ENCODE measurements at places on chromosomes 3 and 15.

DNA sequence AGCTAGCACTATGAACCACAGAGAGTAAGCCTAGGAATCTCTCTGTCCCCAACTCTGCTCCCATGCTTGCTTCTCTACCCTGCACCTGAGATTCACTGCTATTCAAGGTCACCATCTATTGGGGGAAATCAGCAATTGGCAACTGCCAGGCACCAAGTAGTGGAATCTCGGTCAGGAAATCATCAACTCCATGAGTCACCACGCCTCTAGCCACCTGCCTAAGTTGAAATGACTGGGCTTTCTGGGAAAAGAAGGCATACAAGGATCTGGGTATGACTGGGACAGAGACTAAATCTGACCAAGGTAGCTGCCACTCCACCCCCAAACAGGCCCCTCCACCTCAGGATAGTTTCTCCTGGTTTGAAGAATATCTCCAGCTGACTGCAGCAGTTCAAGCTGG is 464.1 kb upstream of the CBLB start:
- DNase-seq: peak; percentile 4

DNA sequence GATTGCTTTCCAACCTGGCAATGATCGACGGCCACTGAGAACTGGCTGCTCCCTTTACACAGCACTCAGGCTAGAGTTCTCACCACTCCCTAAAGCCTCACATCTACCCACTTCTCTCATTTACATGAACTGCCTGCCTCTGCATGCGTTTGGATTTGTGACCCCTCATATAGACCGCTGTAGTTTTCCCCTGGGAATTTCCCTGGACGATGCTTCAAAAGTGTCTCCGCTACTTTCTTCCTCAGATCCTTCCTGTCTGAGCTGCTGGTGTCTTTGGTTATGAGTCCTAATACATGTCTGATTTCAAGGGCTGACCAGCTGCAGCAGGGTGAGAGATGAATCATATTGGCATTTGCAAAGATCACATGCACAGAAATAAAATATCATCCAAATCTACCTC is 116.7 kb upstream of the ETV5 start:
- DNase-seq: no peak

GRCh38 chr3:82496890-82497560 is 735.6 kb upstream of the GBE1 start:
- no peak for DNase-seq

GRCh38 chr3:79871656-79872055 is 103.9 kb upstream of the ROBO1 start:
- DNase-seq: no peak

GRCh38 chr3:32820971-32821685 is 3.3 kb downstream of the TRIM71 start:
- no peak for DNase-seq

DNA sequence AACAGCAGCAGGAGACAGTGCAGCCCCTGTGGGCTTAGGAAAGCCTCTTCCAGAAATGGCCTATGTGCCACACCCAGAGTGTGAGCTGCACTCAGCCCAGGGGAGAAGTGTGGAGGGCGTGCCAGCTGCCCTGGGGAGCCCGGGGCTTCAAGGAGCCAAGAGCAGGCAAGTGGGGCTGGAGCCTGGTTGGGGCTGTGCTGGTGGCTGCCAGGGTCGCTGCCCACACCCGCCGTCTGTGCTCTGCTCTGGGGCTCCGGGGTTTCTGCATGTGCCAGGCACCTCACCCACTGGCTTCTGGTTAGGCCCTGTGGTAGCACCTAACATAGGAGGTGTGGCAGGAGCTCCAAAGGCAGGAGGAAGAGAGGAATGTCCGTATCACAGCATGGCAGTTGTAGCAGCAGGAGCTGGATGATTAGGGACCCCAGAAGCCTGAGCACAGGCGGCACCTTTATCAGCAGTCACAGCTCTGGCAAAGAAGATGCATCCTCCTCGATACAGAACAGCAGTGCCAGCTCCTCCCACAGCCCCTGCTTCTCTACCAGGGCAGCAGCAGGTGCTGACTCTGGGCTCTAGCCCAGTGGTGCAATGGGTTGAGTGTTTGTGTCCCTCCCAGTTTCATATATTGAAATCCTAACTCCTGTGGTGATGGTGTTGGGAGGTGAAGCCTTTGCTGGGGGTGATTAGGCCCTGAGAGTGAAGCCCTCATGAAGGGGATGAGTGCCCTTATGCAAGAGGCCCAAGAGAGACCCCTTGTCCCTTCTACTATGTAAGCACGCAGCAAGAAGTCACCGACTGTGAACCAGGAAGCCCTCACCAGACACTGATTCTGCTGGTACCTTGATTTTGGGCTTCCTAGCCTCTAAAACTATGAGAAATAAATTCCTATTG is 70.0 kb upstream of the KLF13 start:
- no peak for DNase-seq

DNA sequence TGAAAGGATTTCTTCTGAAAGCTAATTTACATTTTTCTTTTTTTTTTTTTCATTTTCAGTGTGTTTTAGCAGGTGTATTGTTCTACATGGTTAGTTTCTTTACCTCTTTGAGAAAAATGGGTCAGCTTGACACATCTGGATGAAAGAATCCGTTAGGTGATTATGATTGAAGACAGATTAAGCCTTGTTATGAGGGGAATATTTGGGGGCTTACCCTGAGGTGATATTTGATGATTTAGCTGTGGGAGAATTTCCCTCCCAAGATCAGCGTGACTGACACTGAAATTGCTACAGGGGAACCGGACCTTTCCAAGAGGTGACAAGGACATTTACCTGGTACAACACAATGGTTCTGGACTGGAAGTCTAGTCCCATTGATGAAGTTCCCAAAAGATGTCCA is 147.5 kb downstream of the NFKBIZ start:
- no peak for DNase-seq

DNA sequence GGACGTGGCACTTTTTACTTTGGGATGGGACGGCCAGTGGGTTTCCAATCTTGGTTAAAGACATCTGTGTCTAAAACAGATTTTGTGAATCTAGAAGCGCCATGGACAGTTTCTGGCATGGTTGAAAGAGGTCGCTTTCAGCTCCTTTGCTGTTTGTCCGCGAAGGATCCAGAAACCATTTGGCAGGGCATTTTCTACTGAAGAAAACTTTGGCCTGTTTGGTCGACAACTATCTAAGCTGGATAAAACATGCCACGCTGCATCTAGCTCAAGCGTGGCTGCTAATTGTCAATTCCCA is 730 bp upstream of the RORA start:
- DNase-seq: no peak

GRCh38 chr3:104438706-104439105 is 928.0 kb upstream of the ALCAM start:
- DNase-seq: no peak

- no peak for DNase-seq
Observed at GRCh38 chr15:73630921-73631362, 2.2 kb downstream of the NPTN start.

DNA sequence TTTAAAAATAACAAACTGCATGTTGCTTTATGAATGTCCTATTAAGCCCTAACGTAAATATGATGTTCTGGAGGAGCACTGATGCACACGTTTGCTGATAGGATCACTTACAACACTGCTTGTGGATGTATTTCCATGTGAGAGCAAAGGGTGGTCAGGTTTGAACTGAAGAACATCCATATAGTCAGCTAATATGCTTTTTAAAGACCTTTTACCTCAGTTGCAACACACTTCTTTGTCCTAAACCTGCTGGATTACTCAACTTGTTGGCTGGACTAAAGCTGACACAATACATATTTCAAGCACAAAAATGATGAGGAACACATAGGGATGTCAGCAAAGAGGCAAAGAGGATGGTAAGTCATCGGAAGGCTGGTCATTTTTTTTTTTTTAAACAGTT is 186.6 kb downstream of the TIGIT start:
- DNase-seq: no peak

DNA sequence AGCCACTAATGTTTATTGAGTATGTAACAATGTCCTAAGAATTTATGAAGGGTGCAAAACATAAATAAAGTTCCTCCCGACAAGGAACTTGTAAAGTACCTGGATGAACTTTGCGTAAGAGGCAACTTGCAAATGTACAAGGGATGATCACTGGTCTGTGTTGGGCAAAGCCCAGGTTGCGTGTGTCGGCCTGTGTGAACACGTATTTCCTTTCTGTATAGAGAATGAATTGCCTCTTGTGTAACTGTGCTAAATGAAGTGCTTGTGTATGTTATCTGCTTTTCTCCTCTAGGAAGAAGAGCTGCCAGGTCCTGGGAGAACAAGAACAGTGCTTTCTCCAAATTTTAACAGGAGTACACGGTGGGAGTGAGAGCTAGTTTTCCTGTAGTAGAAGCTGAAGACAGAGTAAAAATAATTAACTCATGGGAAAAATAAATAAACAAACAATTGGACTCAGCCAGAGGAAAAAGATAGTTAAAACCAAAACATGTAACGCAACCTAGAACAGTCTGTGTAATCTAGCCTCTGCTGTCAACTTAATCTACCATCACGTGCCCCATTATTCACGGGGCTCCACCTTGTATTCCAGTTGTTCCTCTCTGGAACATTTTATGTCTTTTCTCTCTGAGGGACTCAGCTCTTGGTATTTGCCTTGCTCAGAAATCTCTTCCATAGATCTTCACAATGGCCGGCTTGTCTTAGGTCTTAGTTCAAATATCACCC is 83.7 kb upstream of the RASGRP1 start:
- no peak for DNase-seq

- no peak for DNase-seq
Observed at GRCh38 chr3:148147903-148148302, 549.8 kb upstream of the AGTR1 start.

DNA sequence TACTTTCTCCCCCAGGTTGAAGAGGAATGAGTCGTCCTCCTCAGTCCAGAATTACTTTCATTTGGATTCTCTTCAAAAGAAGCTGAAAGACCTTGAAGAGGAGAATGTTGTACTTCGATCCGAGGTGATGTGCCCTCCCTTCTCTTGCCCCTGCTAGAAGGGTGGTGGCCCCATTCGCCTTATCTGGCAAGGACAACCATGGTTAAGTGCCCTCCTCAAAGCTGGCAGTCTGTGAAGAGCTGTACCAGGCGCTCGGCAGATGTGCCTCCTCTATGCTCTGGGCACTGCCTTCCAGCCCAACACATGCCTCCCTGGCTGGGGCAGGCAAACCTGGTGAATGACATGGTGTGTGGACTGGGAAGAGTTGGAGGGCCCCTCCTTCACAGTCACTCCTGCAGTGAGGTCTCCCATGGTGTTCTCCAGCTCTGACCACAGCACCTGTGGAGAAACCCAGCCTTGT is 77.0 kb downstream of the CCK start:
- DNase-seq: no peak

DNA sequence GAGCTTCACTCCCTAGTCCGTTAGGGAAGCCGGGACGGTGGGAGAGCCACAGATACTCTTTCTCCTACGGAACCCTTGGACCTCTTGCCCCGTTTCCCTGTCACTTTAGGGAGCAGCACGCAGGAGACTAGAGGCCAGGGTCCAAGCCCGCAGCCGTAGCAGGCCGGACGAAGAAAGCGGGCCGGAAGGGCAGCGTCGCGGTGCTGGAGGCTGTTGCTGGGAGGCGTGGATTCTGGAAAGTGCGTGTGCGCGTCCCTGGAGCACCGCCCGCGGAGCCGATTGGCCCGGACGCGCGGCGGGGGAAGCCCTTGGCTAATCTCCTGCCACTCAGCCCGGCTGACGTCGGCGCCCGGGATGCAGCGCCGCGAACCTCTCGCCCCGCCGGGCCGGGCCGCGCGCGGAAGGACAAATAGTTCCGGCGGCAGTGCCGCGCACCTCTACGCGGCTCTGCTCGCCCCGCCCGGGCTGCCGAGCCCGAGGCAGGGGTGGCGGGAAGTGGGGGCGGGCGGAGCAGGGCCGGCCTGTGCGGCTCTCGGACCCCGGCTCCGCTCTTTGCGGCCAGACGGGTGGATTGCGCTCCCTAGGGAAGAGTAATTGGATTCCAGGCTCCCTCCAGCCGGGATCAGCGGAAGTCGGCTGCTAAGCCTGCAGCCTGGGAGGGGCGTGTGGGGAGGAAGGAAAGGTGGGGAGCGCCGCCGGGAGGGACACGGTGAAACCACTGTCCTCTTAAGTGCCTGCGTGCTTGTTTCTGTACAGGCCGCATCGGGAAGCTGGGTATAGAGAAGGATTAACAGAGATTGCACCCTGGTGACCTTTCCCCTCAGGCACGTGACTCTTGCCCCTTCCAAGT is 31.3 kb upstream of the TCF12 start:
- peak; percentile 67 for DNase-seq

DNA sequence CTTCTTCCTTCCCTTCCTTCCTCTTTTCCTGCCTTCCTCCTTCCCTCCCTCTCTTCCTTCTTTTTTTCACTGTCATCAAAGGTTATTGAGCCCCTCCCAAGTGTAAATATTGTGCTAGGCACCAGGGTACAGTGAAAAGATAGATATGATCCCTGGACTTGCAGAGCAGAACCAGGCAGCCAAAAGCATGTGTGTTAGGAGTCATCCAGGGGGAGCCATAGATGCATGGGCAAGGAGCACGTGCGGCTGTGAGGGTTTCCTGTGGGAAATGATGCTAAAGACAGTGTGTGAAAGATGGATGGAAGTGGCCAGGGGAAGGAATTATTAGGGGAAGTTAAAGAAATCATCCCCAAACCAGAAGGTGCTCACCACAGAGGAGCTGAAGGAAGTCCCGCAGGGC is 65.2 kb downstream of the NR2F2 start:
- no peak for DNase-seq

GRCh38 chr3:183584246-183584913 is 28.9 kb upstream of the KLHL6 start:
- no peak for DNase-seq

GRCh38 chr15:91050128-91050455 is 27.7 kb upstream of the VPS33B start:
- no peak for DNase-seq

GRCh38 chr15:37903919-37904625 is 30.4 kb upstream of the TMCO5A start:
- no peak for DNase-seq

- no peak for DNase-seq
Observed at GRCh38 chr3:195612075-195612800, 28.5 kb upstream of the APOD start.

GRCh38 chr3:61903931-61904657 is 342.7 kb downstream of the PTPRG start:
- DNase-seq: no peak

- no peak for DNase-seq
Observed at GRCh38 chr3:52798978-52799476, 4.4 kb downstream of the ITIH3 start.

DNA sequence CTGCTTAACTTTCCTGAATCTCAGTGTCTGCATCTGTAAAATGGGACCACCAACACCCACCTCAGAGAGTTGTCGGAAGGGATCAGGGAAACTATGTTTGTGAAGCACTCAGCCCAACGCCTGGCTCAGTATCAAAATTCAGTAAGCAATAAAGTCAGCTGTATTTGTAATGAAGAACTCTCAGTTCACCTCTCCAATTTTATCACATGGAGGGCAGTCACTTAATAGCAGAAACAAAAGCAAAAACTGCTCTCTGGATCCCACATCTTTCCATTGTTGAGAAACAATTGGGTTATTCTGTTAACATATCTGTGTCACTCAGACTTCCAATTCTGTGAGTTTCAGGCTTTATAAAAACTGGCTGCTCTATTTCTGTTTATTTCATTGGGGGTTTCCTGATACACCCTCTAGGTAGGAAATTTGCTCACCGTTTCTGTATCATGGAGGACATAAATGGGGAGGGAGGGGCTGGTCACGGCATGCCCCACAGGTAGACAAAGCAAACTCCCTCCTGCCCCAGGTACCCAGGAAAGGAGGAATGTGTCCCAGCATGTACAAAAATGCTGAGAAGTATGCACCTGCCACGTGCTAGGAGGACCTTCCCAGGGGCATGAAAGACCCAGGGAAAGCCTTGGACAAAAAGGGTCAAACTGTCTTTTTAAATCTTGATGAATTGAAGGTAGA is 81.4 kb upstream of the LMOD3 start:
- DNase-seq: no peak

GRCh38 chr3:134486577-134487041 is 752 bp downstream of the CEP63 start:
- no peak for DNase-seq

GRCh38 chr15:36275656-36276055 is 303.8 kb upstream of the CDIN1 start:
- DNase-seq: no peak

Measured in stimulated activated CD8-positive, alpha-beta memory T cell treated with anti-CD3 and anti-CD28 coated beads, Interleukin-12 subunit alpha, Interleukin-12 subunit beta, amount 100 ng/mL, for 4 hours (primary cell).